ENCODE measurements at places on chromosomes 6 and 20.

GRCh38 chr20:41137614-41138474 is 501 bp downstream of the PLCG1 start:
- DNase-seq = peak; percentile 80

DNA sequence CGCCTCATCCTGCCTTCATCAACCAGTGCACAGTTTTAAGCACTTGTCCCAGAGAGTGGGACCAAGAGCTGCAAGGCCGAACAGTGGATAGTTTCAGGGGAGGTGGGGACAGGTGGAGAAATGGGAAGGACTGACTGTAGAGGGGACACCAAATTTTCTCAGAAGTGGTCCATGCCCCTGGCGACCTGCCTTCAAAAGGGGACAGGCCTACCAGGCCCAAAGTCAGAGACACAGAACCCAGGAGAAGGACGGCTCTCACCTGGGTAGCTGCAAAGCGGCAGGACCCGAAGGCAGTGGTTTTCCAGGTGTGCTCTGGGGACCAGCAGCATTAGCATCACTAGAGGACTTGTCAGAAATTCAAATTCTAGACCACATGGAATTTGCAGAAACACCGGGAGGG is 5.8 kb downstream of the TFEB start:
- DNase-seq = no peak

GRCh38 chr20:63957690-63958441 is 1.6 kb upstream of the UCKL1 start:
- no peak for DNase-seq

GRCh38 chr6:138264372-138264880 is 46.1 kb upstream of the PBOV1 start:
- DNase-seq = no peak

DNA sequence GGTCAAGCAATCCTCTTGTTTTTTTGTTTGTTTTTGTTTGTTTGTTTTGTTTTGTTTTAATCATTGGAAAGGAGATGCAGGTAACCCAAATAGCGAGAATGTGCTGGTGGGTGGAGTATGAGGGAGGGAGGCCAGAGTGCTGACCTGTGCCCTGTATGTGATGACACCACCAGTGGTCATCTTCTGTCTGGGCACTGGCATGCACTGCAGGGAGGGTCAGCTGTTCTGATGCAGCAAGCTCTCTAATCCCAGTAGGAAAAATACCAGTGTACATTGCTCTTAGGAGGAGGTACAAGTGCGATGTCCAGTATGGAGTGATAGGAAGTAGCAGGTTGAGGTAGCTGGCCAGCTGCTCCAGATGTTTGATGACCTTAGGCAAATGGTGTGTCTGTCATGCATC is 2.9 kb upstream of the CST1 start:
- no peak for DNase-seq

DNA sequence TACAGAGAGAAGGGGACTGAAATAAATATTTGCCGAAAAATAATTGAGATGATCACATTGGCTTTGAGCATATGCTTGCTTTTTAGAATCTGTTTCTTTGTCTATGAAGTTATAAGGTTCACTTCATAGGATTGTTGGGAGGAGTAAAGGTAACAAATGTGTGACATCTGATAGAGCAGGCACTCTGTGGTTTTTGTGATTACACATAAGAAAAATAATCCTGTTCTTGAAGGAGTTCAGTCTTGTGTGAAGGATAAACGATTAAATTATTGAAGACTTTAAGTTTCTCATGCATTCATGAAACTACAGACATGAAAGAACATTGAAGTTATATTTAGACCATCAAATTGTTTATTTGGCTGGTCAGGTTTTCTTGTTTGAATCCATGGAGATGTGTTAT is 45.0 kb downstream of the QKI start:
- no peak for DNase-seq

DNA sequence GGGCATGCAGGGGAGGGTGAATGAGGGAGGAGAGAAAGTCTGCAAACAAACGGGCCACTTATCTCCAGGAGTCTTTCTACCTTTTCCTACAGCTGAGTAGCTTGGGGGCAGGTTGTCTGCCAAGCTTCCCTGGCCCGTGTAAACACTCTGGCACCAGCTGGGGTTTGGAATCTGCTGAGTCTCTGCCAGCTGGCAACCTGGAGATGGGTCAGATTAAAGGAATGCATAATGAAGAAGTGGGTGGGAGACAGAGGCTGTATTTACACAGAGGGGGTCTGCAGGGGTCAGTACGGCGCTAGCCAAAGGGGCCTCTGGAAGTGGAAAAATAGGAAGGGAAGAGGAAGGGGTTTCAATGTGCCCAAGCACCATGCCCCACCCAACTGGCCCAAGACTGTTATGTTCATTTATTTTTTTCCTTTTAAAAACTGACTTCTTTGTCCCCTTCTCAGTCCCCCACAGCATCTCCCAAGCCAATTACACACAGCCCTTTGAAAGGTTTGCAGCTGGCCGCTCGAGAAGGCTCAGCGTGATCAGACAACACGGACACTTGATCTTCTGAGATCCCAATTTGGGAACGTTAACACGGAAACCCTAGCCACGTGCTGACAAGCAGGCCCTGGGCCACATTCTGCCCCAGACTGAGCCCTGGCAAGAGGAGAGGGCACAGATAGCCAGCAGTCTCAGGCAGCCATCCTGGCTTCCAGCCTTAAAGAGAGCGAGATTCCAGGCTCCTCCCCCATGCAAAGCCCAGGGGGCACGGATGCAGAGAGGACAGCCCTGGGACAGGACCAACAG is 25.2 kb downstream of the TRAM2 start:
- DNase-seq = peak; percentile 56

GRCh38 chr6:15489261-15489962 is 173.4 kb downstream of the DTNBP1 start:
- no peak for DNase-seq

GRCh38 chr6:127115084-127115655 is 3.3 kb upstream of the RSPO3 start:
- DNase-seq = no peak

DNA sequence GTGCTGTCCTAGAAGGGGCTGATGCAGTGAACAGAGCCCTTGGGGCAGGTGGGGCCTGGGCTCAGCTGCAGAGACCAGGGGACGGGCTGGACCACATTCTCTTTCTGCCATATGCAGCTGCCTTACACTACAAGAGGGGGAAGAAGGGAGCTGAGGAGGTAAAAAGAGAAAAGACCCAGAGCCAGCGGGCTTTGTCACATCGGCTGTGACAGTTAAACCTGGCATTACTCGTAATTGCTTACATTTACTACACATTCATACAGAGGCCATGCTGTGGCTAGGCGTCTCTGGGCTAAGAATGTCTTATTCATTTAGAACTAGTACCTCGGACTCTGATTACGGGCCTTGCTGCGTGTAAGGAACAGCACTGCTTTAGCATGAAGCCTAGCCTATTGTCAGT is 12.8 kb upstream of the MAS1L start:
- DNase-seq = no peak

DNA sequence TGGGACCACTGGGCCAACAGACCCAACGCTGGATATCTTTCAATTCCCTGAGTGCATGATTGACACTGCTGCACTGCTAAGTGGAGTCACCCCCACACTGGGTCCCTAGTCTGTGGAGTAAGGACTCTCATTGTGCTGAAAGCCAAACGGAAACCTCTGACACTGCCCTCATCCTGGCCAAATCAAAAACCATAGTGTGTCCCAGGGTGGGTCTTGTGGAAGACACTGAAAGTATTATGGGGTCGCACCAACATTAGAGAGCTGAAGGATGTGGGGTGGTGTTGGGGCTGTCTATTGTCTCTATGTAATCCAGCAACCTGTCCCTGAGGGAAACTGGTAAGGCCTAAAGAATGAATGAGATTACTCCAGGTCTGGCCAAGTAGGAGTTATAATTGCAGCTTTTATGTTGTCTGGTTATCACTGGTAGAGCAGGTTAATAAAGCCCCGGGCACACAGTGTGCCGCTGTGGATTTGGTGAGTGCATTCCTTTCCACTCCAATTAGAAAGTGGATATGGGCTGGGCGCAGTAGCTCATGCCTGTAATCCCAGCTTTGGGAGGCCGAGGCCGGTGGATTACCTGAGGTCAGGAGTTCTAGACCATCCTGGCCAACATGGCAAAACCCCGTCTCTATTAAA is 57.9 kb downstream of the HLA-A start:
- no peak for DNase-seq

- no peak for DNase-seq
Observed at GRCh38 chr6:152232501-152233151, 404.5 kb downstream of the SYNE1 start.

GRCh38 chr6:45112711-45113110 is 215.4 kb upstream of the RUNX2 start:
- no peak for DNase-seq

GRCh38 chr6:158630938-158631616 is 13.5 kb downstream of the DYNLT1 start:
- no peak for DNase-seq

DNA sequence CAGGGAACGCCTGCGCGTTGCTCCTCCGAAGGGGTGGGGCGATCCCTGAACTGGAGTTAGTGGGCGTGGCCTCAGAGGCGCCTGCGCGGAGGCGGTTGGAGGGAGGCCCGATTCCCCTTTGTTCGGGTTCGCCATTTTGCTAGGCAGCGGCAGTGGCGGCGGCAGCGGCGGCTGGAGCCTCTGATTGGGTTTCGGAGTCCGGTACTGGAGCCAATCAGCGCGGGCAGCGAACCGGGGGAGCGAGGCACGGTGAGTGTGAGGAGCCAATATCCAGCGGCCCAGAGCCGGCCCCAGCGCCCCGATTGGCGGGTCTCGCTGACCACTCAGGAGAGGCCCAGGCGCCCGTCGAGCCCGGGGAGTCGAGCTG is at the start of gene NFYA:
Gene NFYA (plus strand): TSS at position 139 of the 367 bp plus-strand sequence. CDS start 6,116 bp downstream, outside the sequence.
- no peak for DNase-seq

DNA sequence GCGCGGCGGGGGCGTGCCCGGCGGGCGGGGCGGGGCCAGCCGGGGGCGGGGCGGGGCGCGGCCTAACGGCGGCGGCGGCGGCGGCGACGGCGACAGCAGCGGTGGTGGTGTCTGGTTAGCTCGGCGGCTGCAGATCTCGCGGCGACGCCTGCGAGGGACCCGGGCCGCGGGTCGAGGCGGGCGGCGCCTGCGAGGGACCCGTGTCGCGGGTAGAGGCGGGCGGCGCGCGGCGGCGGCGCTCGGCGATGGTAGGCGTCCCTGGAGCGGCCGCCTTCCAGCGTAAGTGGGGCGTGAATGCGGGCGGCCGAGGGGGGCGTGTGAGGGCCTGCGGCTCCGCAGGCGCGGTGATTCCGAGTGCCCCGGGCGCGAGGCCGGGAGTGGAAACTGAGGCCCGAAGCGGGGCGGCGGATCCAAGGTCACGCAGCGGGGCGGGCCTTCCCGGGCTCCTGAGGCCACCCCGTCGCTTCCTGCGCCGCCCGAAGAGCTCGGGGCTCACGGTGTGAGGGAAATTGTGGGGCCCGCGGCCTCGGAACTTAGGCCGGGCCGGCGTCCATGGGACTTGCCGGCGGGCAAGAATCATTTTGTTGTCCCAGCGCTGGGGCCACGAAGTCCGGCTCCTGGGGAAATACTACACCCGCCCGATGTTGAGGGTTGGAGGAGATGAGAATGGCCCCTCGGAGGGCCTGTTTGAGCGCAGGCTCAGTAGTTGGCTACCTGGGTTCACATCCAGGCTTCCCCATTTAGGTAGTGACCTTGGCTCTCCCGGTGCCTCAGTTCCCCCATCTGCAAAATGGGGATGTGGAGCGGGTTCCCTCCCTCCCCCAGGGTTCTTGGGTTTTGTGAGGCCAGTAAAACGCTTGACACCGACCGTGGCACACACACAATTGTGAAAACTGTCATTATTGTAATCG is at the start of gene CBFA2T2:
Gene CBFA2T2 (plus strand): TSS at position 74 of the 911 bp plus-strand sequence. CDS start 172 bp downstream, at position 246.
- DNase-seq = no peak

GRCh38 chr6:80020381-80021120 is 16.1 kb downstream of the TTK start:
- no peak for DNase-seq

DNA sequence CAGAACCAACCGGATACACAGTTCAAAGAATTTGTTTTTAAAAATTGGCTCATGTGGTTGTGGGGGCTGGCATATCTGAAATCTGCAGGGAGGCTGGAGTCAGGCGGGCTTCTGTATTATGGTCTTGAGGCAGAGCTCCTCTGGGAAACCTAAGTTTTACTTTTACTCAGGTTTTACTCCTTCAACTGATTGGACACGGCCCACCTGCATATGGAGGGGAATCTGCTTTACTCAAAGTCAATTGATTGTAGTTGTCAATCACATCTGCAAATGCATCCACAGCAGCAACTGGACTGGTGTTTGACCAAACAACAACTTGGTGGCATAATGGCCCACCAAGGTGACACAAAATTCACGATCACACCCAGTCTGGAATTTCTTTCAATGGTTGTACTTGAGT is 103.4 kb downstream of the ERMARD start:
- DNase-seq = no peak

DNA sequence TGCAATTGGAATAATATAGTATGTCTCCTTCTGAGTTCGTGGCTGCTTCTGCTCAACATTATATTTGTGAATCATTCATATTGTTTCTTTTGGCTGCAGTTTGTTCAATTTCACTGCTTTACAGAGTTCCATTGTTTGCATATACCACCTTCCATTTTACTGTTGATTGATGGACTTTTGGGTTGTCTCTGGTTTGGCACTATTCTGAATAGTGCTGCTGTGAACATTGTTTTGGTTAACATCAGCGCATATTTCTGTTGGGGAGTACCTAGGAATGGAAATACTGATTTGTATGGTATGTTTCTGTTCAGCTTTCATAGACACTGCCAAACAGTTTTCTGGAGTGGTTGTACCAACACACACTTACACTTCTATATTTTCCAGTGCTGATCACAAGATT is 46.9 kb downstream of the UST start:
- DNase-seq = no peak

DNA sequence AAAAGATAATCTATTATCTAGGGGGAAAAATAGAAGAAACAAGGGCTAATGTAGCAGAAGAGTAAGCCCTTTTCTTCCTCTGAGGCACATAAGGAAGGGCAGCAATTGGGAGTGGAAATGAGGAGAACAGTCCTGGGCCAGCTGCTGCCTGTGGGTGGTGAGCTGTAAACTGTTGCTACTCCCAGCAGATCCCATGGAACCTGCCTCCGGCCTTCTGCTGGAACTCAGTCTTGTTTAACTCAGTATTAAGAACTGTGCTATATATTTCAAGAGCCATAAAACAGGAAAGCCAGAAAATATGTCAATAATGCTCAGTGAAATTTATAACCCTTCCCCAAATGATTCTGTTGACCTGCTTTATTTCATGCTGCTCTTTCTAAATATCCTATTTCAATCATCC is 464.2 kb downstream of the COL12A1 start:
- no peak for DNase-seq

DNA sequence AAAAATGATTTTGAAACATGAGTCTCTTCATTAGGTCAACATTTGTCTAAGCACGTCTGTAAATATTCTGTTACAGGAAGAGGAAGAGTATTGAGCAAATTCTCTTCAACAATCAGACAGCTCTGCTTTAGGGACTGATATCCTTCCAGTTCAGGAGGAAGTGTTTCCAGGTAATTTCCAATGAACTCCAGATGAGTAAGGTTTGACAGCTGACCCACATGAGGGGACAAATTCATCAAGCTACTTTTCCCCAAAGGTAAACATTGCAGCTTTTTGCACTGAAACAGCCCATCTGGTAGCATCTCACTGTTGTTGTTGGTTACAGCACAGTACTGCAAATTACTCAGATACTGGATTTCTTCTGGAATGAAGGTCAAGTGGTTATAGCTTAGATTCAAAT is 18.1 kb downstream of the ENPP1 start:
- no peak for DNase-seq

Data from neuronal stem cell (in vitro differentiated cells).